ENCODE measurements at places on chromosomes 12 and 14.

GRCh38 chr14:41285186-41285748, 321.4 kb upstream of the LRFN5 start:
- no peak for DNase-seq

- DNase-seq: no peak
Observed at GRCh38 chr12:24555730-24556129, 393.2 kb downstream of the BCAT1 start.

DNA sequence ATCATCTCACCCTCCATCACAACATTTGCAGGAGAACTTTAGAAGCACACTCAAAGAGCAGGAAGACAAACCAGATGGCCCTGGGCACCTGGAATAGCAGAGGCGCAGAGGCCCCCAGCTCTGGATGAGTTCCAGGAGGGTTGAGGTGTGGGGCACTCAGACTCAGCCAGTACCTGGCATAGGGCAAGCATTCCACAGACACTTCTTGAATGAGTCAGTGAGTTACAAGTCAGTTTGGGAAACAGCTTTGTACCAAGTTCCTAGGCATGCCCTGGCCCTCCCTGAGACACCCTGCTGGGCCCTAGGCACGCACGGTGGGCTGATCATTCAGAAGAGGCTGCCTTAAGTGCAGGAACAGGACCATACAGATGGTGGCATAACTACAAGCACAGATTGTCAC, 54.3 kb downstream of the MAP3K9 start:
- DNase-seq: no peak

- no peak for DNase-seq
Observed at GRCh38 chr12:48716168-48716492, 377 bp downstream of the CCNT1 start.

- no peak for DNase-seq
Observed at GRCh38 chr12:57603815-57604453, 690 bp upstream of the DTX3 start.

GRCh38 chr12:110782094-110782493, 39.4 kb upstream of the PPP1CC start:
- no peak for DNase-seq

DNA sequence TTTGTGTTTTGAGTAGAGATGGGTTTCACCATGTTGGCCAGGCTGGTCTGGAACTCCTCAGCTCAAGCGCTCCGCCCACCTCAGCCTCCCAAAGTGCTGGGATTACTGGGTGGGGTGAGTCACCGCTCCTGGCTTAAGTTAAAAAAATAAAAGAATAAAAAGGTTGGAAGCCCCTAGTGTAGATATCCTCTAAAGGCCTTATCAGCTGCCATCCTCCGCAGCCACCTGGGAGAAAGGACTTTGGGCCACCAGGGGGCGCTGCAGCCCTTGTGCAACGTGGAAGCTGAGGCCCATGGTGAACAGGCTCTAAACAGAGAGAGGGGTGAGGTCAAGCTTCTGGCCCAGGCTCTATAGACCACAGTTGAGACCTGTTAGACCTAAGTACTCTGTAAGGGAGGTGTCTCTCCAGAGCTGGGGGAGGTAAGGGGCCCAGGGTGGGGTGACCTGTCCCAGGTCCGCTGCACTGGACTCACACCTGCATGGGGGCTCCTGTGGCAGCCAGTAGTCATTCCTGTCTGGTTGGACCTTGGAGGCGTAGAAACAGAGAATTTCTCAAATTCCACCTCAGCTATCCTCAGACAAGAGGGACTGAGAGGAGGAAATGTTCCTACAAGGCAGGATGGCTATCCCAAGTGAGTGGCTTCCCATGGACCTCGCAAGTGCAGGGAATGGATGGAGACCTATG, 14.0 kb upstream of the RACGAP1 start:
- DNase-seq: peak; percentile 88

DNA sequence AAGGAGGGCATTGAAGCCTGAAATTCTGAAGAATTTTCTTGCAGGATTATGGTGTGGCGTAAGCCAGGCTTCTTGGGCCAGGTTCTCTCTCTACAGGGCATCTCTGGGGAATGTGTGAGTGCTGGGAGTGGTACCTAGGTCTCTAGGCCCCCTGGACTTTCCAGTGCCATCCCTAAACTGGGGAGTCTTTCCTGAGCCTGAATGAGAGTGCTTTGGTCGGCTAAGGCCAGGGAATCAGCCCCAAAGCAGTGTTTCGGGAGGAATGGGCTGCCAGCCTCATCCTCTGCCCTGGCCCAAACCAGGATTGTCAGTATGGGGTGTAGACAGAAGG, 93.9 kb downstream of the CALM1 start:
- no peak for DNase-seq

- no peak for DNase-seq
Observed at GRCh38 chr14:98958048-98958631, 313.9 kb downstream of the BCL11B start.

DNA sequence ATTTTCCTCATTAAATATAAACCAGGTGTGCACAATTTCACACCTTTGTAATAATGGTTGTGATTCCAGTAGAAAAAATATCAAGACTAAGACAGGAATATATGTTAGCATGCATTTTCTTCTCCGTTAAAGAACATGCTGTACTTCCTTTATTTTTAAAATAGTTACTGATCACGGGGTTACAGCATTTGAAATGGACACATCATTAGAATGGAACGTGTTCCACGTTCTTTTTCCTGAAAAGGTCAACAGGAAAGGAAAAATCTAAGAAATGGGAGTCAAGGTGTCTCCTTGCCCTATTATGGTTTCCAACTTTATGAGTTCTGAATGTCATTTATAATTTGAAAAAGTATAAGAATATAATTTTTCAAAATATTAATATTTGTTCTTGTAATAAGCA, 1325.7 kb downstream of the SLC16A7 start:
- DNase-seq: no peak

- DNase-seq: no peak
Observed at GRCh38 chr14:74574090-74574433, 38.0 kb downstream of the LTBP2 start.

DNA sequence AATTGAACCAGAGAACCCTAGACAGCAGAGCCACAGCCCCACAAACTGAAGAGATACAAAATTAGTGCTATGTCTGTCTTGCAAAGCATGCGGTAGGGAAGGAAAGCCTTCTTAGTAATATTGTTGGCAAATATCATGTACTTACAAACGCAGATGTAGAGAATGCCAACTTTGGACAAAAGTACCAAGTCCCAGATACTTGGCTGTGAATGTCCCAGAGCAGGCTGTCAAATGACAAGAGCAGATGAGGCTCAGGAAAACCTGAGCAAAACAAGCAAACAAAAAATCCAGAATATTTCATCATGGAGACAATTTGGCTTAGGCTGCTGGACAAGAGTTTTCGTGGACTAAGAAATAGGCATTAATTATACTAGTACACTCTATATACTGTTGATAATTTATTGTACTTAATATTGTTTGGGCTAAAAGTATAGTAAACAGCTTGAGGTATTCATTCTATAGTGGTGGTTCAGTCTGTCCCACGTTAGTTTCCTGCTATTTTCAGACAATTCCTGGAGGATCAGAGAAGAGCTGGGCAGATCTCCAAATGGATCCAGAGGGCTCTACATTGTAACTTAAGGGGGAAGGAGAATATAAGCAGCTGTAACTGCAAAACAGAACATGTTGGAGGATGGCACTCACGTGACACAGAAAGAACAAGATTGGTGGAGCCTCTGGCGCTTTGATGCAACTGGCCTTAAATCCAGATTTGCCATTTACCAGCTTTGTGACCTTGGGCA, 329.8 kb downstream of the ATP23 start:
- no peak for DNase-seq

GRCh38 chr14:52402812-52403526, 88.9 kb downstream of the PTGER2 start:
- DNase-seq: peak; percentile 7

DNA sequence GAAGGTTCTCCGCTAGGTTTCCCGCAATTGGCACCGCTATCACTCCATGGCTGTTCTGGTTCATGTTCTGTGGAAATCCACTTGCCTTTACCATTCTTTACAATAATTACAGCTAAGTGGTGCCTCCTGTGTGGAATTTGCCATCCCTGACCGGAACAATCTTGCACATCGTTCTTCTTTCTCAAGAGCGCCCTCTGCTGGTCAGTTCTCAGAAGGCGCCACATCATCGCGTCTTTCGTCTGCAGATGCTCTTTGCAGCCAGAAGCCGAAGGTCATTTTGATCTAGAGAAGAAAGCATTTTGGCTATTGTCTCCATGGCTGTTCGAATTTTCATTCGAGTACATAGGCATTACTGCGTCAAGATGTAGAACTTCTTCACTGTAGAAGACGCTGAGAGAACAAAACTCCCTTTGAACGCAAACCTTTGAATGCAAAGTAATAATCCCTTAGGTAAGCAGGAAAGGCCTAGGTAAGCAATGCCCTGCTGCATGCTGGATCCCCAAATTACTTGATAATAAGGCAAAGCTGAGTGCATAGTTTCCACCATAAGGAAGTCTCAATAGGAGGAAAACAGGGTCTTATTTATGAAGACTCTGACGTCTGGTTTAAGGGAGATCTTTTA, 10.1 kb upstream of the RTRAF start:
- DNase-seq: peak; percentile 82

DNA sequence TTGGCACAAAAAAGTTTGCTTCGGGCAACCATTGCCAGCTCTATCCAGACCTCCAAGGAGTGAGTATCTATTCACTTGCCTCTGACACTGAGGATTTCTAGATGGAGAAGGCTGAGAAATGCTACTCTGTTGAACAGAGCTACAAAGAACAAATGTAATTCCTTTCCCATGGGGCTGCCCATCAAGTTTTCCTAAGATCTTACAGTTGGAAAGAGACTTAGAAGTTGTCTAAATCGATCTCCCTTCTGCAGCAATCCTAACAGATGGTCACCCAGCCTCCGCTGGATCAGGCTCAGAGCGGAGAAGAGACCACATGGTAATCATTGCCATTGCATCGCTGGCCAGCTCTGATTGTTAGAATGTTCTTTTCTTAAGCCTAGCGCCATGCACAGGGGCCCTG, 110.1 kb upstream of the BCL2L14 start:
- DNase-seq: no peak

GRCh38 chr14:33376510-33376909, 437.8 kb downstream of the NPAS3 start:
- no peak for DNase-seq

GRCh38 chr12:55726971-55727370, 1.8 kb downstream of the CD63 start:
- DNase-seq: no peak

- DNase-seq: no peak
Observed at GRCh38 chr12:66516561-66516960, 162.3 kb downstream of the GRIP1 start.

GRCh38 chr14:39382463-39382862, 49.8 kb downstream of the FBXO33 start:
- no peak for DNase-seq

DNA sequence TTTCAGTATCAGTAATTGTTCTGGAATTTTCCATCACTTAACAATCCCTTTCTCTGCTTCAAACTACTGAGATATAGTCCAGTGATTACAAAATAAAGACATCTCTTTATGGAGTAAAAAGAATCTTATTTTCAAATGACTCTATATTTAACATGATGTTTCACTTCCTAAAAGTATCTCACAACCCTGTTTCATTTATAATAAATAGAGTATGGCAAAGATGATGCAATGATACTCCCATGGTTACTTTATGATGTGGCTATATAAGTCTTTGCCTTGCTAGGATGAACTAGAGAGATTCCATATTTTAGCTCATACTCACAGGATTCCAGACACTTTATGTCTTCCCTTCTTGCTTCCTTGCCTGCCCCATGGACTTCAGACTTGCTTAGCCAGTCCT, 953.5 kb upstream of the MDGA2 start:
- no peak for DNase-seq

- DNase-seq: no peak
Observed at GRCh38 chr14:61615743-61616523, 79.4 kb upstream of the HIF1A start.

DNA sequence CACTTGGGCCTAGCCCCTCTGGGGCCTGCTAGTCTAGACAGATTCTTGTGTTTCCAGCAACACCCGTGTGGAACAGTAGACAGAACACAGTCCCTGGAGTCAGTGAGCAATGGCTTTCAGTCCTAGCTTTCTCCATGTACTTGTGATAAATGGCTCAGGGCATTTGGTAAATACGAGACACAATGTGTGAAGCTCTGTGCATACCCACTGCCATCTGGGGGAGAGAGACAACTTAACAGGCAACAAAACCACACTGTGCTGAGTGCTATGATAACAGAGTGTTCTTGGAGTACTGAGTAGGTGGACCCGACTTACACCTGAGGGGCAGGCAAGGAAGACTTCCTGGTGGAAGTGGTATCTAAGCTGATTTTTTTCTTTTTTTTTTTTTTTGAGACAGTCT, 86.3 kb upstream of the TBX3 start:
- DNase-seq: no peak

- DNase-seq: no peak
Observed at GRCh38 chr14:99884834-99885648, 91.8 kb downstream of the EML1 start.

- no peak for DNase-seq
Observed at GRCh38 chr14:89618330-89618708, 201.3 kb upstream of the FOXN3 start.

GRCh38 chr12:25101092-25101445, 93.9 kb downstream of the DNAI7 start:
- no peak for DNase-seq

- DNase-seq: no peak
Observed at GRCh38 chr12:46698003-46698402, 127.8 kb downstream of the SLC38A4 start.

GRCh38 chr12:43238281-43238680, 313.7 kb downstream of the ADAMTS20 start:
- no peak for DNase-seq

DNA sequence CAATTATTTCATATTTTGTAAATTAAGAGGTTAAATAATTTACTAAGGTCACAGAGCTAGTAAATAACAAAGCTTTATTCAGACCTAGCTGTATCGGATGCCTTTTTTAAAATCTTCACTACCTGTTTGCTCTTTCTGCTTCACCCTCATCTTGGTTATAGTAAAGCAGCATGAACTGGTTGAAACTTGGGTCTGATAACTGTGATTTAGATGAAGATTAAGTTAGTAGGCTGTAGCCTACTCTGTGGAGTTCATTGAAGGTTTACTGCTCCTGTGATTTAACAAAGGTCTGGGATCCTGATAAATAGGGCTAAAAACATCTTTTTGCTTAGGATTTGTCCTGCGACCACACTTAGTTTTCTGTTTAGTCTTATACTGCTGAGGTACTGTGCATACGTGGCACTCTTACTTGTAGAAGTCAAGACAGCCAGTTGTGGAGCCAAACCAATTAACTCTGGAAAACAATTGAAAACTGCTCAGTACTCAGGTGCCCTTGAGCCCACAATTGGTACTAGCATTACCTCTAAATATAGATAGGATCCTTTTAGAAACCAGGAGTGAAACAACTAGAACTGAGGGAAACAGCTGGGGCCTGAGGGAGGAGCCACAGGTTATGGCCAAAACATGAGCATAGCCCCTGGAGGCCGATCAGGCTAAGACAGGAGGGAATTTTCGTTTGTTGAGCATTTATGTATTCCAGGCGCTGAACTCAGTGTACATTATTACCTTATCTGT, 2.3 kb downstream of the SPATS2 start:
- DNase-seq: no peak

- no peak for DNase-seq
Observed at GRCh38 chr12:5197656-5198055, 154.0 kb downstream of the KCNA5 start.

Measured in stimulated activated CD4-positive, alpha-beta T cell treated with anti-CD3 and anti-CD28 coated beads, TNF-alpha, amount 100 ng/mL, for 24 hours (primary cell).